NCI-H345 (cell line): ENCODE measurements at places on chromosomes 5 and 9.

GRCh38 chr5:169183576-169183975, 117.4 kb downstream of the SLIT3 start:
- no peak for DNase-seq

- DNase-seq, result no peak
Measured at GRCh38 chr9:137589441-137590122, 730 bp downstream of the ZMYND19 start.

DNA sequence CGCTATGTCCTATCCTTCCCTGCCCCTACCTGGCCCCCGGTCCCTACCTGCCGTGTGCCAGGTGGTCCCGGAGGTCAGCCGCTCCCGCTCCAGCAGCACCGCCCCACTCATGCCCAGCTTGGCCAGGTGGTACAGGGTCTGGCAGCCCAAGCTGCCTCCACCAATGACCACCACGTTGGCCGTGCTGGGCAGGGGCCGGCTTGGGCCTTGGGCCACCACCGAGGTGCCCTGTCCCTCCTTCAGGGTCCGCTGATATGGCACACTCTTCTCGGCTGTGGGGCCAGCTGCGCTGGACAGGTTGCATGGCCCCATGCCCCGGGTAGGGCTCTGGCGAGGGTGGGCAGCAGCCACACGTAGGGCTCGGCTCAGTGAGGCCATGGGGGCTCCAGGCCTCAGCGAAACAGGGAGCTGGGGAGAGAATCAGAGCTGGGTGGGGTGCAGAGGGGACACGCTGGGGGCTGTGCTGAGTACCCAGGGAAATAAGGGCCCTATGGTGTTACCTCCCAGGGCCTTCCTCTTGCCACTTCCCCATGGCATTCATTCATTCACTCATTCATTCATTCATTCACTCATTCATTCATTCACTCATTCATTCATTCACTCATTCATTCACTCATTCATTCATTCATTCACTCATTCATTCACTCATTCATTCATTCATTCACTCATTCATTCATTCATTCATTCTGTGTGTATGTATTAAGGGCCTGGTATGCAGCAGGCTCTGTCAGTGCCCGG, 4.2 kb downstream of the SARDH start:
- DNase-seq, result no peak

DNA sequence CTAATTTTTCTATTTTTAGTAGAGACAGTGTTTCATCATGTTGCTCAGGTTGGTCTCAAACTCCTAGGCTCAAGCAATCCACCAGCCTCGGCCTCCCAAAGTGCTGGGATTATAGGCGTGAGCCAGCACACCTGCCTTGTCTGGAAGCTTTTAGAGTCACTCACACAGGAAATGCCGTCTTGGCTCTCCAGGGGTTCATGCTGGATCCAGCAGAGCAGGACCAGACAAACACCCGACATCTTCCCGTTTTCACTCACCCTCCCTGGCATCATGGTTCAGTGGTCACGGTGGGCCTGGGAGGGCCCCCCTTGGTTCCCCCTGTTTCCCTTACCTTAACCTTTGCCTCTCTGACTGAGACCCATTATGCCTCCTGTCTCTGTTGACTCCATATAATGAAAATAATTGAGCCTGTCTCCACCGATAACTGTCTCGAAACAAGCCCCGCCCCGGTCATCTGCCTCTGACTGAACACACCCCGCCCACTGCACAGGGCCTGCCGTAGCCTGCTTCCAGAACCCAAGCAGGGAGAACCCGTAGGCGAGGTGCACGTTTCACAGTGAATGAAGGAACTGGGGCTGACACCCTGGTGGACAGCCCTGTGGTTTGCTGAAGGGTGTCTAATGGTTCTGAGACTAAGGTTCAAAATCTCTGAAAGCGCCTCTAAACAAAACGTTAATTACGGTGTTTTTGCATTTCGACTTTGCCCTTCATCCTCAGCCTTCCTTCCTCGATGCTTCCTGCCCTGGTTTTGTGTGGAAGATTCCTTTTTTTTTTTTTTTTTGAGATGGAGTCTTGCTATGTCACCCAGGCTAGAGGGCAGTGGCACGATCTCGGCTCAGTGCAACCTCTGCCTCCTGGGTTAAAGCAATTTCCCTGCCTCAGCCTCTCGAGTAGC, 39.7 kb upstream of the SPRY4 start:
- peak; percentile 86 for DNase-seq

GRCh38 chr9:133396952-133397351, 20.8 kb downstream of the STKLD1 start:
- no peak for DNase-seq

GRCh38 chr5:149961957-149962409, 1.4 kb downstream of the SLC26A2 start:
- peak; percentile 58 for DNase-seq

DNA sequence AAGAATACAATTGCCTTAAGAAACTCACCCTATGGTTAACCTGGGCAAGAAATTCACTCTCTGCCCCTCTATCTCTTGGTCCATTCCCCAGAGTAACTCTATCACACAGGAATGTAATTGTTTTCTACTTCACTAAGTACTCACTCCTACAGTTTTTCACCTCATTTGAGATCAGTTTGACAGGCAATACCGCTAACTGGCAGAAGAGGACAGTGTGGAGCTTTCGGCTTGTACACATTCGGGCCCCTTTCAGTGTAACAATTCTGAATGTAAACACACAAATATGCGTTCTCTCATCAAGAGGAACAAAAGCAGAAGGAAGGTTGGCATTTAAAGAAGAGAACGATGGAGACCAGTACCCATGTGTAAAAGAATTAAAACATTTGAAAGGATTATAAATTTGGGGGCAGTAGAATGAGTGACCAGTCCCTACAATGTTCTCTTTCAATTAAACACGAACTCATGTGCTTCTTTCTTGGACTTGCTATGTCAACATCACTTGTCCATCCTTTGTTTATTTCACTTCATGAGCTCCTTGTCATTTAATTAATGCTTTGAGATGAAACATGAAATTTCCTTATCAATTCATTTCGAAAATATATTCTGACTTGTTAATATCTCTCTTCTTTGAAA, 188.5 kb upstream of the GRAMD2B start:
- no peak for DNase-seq
